ENCODE measurements at places on chromosomes 1 and 21.

- DNase-seq, result no peak
Measured at GRCh38 chr1:246128494-246129069, 378.5 kb downstream of the SMYD3 start.

- DNase-seq, result no peak
Measured at GRCh38 chr1:183702087-183702812, 49.1 kb upstream of the APOBEC4 start.

GRCh38 chr1:15616373-15617172, 685 bp upstream of the DDI2 start:
- DNase-seq, result no peak

DNA sequence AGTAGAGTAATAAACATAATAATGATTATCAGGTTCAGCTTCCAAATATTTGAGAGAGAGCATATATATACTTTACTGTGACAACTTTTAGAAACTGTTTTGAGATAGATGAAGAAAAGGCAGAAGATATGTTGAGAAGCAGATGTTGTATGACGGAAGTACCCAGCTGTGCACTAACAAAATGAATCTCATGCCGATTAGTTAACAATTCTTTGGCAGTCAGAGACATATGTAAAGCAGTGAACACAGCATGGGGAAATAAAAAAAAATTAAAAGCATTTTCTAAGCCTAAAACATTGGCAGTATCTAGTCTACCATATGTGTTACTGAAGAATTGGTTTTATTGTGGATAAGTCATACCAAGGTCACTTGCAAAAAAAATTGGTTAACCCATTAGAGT, 51.8 kb downstream of the MAGI3 start:
- DNase-seq, result no peak

DNA sequence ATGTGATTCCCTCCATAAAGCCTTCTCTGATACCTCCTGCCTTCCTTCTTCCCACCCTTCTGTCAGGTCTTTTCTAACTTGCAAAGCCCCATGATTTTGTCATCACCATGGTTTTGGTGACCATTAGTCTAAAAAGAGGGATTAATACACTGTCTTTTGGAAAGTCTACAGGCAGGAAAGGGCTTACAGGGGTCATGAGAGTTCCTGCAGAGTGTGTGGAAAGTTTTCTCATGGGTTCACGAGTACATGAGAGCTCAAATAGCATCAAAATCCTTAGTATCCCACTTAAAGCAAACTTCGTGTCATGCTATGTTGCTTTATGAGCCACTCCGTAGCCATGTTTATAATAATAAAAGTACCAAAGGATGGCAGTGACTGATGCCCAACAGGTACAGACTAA, 86.6 kb upstream of the BMP8A start:
- DNase-seq, result no peak

GRCh38 chr1:160623227-160623633, 23.6 kb downstream of the SLAMF1 start:
- no peak for DNase-seq

DNA sequence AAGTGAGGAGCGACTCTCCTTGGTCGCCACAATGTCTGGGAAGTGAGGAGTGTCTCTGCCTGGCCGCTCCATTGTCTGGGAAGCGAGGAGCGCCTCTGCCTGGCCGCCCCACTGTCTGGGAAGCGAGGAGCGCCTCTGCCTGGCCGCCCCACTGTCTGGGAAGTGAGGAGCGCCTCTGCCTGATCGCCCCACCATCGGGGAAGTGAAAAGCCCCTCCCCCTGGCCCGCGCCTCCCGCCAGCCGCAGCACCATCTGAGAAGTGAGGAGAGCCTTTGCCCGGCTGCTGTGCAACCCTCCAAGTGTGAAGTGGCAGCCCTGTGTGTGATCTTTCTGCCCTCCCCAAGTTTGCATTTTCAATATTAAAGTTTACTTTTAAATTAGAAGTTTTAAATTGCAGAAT, 95.0 kb upstream of the PPP2R5A start:
- DNase-seq, result no peak

GRCh38 chr1:159171688-159172501, 480 bp downstream of the CADM3 start:
- DNase-seq, result no peak

- DNase-seq, result peak; percentile 75
Measured at GRCh38 chr1:6475381-6476133, 9.6 kb upstream of the TNFRSF25 start.

GRCh38 chr21:32389337-32390015, 3.3 kb downstream of the URB1 start:
- DNase-seq, result no peak

DNA sequence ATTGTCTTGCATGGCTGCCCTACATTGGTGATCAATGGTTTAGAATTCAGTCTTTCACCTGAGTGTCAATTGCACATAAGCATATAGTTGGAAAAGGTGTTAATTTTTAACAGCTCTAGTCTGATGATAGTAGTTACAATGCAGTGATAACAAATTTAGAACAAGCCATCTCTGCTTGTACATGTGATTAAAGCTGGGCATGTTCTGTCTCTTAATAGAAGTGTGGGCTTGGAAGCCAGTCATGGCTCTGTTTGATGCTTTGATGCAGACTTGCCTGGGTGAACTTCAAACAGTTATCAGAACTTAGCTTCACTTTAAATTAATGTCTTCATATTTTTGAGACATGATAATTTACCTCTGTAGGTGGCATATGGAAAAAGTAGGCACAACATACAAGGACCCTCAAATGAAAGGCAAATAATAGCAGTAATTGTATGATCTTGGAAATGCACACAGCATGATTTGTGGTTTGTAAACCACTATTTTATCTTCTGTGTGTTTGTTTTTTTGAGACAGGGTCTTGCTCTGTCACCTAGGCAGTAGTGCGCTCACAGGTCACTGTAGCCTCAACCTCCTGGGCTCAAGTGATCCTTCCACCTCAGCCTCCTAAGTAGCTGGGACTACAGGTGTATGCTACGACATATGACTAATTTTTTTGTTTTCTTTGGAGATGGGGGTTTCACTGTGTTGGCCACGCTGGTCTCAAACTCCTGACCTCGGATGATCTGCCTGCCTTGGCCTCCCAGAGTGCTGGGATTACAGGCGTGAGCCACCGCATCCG, 3.8 kb downstream of the DDI2 start:
- DNase-seq, result no peak

DNA sequence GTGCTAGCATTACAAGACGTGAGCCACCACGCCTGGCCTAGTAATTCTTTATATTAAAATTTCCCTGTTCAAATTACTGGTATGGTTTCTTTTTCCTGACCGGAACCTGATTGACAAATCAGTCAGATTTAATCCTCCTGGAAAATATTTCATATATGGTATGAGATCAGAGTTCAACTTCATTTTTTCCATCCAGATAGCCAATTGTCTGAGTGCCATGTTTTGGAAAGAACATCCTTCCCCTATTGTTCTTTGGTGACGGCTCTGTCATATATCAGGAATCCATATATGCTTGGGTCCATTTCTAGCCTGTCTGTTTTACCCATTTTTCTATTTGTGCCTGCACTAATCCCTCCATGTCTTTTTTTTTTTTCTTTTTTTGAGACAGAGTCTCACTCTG, 39.1 kb upstream of the KLF17 start:
- no peak for DNase-seq

GRCh38 chr1:216034506-216034905, 388.7 kb downstream of the USH2A start:
- DNase-seq, result no peak

GRCh38 chr1:242240077-242240476, 241.2 kb upstream of the MAP1LC3C start:
- DNase-seq, result no peak

GRCh38 chr1:8046391-8046790, 20.3 kb upstream of the ERRFI1 start:
- DNase-seq, result no peak

GRCh38 chr1:75742047-75742625, 17.6 kb downstream of the ACADM start:
- DNase-seq, result no peak

DNA sequence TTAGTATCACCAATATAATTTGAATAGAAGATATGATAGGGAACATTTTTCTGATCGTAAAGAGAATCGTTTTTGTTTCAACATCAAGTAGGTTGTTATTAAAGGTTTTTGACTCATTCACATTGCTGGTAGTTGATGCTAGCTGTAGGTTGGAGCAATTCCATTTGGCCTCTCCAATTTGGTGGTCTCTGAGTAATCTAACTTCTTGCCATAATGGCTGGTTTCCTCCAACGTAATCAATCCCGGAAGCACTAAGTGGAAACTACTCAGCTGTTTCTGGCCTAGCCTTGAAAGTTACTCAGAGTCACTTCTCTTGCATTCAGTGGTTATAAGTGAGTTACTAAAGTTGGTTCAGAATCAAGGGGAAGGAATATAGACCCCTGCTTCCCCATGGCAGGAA, 26.0 kb downstream of the RCOR3 start:
- no peak for DNase-seq

DNA sequence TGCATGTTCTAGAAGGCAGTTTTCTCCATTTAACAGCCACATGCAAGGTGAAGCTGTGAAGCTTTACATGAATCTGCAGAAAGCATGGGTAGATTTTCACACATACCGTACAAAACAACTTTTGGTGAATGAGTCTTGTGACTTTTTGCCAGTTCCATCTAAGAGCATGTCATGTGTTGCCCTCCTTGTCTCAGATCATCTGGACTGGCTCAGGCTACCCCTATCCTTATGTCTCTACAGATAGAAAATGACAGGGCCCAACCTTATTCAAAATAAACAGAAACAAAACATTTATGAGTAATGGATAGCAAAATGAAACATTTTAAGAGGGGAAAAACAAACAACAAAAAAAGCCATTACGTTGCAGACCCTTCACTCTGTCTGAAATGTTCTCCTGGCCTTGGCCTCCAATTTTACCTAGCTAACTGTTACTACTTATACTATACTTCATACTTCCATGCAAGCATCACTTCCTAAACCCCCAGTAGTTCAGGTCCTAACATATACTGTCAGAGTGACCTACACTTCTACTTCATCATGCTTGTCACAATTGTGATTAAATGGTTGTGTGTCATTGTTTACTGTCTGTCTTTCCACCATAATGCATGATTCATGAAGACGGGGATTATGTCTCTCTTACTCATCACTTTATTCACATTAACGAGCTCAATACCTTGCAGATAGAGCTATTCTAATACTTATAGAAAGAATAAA, 39.0 kb downstream of the LRRC8C start:
- no peak for DNase-seq

GRCh38 chr1:203643213-203644045, 16.8 kb downstream of the ATP2B4 start:
- no peak for DNase-seq

DNA sequence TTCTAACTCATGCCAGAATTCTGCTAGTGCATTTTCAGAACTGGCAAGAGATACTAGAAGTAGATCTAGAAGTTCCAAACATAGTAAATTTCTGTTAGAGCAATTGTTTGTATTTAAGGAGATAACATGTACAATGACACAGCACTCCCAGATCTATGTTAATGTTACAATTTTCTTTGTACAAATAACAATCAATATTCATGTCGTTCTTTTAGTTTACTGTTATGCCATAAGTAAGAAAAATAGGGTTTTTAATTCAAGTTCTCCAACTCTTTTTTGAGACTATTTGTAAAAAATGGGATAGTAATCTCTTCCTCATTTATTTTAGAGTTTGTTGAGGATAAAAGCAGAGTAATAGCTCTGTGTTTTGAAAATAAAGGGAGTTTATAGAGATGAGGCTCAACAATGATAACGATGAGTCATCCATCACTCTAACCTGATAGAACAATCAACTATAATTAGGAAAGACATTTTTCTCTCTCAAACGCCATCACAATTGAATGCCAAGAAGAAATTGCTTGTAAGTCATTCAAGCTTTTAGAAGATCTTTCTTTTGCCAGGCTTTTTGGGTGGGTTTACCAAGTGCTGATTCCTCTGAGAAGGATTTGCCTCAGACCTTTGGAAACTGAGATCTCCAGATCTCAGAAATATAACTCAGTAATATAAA, 638 bp downstream of the CD84 start:
- DNase-seq, result no peak

GRCh38 chr1:109761227-109762038, 2.3 kb downstream of the EPS8L3 start:
- no peak for DNase-seq

- DNase-seq, result peak; percentile 60
Measured at GRCh38 chr1:226674892-226675714, 64.0 kb downstream of the ITPKB start.

DNA sequence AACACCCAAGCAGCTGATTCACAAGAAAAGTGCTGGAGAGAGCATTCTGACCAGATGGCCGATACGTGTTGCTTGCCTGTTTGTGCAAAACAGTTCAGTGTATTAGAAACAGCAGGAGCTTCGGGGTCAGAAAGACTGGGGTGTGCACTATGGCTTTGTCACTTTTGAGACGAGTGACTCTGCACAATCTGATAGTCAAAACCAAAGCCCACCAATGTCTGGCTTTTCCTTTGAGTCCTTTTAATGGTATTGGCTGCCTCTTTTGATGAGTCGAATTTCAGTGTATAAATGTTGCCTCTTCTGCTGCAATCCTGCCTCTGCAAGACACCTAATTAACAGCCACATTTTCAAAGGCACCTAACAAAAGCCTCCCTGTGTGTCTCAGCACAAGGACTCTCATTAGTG, 444.6 kb downstream of the AJAP1 start:
- no peak for DNase-seq

DNA sequence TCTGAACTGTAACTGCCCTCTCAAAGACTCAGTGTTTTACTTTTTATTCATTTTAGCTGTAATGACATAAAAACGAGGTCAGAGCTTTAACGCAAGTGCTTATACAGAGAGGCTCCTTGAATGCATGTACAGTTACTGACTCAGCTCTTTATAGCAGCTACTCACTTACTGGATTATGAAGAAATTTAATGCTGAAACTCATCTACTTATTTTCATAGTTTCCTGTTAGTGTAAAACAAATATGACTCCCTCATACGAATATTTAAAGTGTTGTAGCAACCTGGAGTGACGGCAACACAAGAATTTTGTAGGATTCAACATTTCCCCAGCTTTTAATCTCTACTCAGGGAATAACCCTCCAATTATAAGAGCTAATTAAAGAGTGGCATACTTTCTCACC, 32.7 kb downstream of the ADSS2 start:
- DNase-seq, result no peak

DNA sequence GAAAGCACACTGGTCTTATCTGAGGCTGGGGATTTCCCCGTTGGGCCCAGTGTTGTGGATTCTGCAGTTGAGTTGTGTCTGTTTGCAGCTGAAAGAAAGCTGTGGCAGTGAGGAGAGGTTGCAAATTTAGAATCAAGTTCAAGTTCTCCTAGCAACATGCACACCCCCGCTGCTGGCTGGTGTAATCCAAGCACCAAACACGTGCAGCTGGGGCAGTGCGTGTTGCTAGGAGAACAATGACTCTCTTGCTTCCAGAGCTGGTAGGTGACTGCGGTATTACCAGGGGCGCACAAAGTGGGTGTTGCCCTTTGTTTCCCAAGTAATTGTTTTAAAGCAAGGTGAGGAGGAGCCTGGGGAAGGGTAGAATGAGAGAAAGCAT, 91.5 kb downstream of the IER5 start:
- no peak for DNase-seq

GRCh38 chr1:91619881-91620280, 119.2 kb downstream of the CDC7 start:
- no peak for DNase-seq

DNA sequence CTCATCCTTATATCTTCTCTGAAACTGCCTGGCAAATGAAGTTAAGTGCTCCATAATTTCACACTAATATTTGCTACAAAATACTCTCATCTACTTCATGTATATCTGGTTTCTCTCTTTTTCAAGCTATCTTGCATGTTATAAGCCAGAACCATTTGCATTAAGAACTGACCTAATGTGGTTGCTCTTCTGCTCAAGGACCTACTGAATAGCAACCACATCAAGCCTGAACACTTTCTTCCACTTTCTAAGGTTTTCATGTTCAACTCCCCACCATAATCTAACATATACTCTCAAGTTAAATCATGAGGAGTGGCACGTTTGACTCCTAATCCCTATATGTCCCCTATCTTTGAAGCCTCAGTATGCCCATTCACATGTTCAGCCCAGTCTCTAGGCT, 27.2 kb downstream of the RGS1 start:
- DNase-seq, result no peak

Measured in activated T-helper 1 cell treated with anti-CD3 and anti-CD28 coated beads, Interleukin-2, amount 50 U/mL, for 16 hours (primary cell).